ENCODE measurements at places on chromosomes 3 and 15. TPM values are rescaled to one million over a fixed set of nuclear protein-coding genes. Genes with fewer than 3 reads are reported as not detected.

DNA sequence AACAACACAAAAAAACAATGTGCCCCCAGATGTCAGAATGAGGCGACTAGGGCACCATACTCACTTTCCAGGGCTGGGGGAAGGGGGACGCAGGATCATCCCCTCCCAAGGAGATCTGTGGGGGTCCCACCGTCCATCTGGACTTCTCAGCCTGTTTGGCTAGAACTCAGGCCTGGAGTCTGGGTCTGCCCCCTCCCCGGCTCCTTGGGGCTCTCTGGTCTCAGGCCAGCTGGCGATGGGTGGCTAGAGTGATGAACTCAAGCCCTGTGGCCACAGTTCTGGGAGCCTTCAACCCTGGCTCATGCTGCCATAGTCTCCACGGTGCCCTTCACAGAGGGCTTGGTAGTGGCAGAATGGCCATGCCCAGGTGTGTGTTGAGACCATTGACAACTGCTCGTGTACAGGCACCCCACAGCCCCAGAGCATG, 13.6 kb downstream of the ZBTB47 start:
- peak; percentile 83 for DNase-seq

- DNase-seq = no peak
These were observed 9.5 kb downstream of the TADA3 start for GRCh38 chr3:9782770-9783169.

Gene GOLGA6L7
- total RNA-seq = not detected

DNA sequence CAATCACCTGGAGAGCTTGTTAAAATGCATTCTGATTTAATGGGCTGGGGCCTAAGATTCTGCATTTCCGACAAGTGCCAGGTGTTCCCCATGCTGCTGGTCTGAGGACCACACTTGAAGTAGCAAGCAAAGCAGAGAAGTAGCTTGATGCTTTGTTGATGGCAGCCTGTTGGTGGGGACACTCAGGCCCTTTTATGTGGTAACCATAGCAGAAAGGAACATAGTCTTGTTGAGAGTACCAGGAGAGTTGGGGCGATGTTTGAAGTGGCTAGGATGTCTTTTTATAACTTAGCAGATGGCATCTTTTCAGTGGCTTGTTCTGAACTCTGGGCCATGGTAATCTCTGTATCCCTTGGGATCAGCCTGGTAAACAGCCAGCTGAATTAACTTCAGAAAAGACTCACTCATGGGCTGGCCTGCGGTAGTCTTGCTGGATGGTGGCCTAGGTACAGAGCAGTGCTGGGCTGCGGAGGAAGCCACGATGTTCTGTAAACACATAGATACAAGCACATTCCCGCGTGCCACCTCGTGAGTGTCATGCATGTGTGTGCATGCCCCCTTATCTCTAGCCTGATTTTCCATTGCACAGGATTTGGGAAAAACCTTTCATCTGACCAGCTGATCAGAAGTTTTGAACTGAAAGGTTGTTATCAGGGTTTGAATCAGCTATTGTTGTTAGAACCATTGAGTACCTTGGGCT, 292.4 kb upstream of the LRRFIP2 start:
- DNase-seq = no peak

GRCh38 chr3:171862993-171863521, 19.9 kb downstream of the TMEM212 start:
- DNase-seq = no peak

Measured in osteoblast (primary cell).